Sciatic nerve (tissue), 2 donors: ENCODE measurements at places on chromosomes 16 and 17. TPM values are rescaled to one million over a fixed set of nuclear protein-coding genes. Genes with fewer than 3 reads are reported as not detected.
A peak's percentile ranks its signal among the peaks of the same experiment; 100 is the strongest.

GRCh38 chr16:84455031-84455430 is 49.4 kb downstream of the MEAK7 start:
- DNase-seq, result peak; percentile 22

The YBX2 gene
- total RNA-seq, result 2.1 TPM

- no peak for DNase-seq
These were observed 882.8 kb upstream of the SOX9 start for GRCh38 chr17:71237903-71238538.

DNA sequence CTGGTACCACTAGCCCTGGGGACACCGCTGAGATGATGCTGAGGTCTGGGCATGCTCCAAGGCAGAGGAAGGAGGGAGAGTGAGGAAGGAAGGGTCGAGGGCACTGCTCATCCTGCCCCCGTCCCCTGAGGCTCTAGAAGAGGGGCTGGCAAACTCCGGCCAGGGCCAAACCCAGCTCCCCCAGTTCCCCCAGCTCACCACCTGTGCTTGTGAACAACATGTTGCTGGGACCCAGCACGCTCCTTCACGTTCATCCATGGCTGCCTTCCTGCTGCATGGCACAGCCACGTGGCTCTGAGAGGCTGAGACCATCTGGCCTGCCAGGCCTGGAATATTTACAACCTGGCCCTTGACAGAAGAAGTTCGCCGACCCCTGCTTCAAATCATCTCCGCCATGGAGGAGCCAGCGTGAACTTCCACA is 81.2 kb downstream of the RBFOX3 start:
- DNase-seq, result no peak

The CYGB gene
- total RNA-seq, result 57.7 TPM
